ENCODE measurements at places on chromosomes 5 and 9.

DNA sequence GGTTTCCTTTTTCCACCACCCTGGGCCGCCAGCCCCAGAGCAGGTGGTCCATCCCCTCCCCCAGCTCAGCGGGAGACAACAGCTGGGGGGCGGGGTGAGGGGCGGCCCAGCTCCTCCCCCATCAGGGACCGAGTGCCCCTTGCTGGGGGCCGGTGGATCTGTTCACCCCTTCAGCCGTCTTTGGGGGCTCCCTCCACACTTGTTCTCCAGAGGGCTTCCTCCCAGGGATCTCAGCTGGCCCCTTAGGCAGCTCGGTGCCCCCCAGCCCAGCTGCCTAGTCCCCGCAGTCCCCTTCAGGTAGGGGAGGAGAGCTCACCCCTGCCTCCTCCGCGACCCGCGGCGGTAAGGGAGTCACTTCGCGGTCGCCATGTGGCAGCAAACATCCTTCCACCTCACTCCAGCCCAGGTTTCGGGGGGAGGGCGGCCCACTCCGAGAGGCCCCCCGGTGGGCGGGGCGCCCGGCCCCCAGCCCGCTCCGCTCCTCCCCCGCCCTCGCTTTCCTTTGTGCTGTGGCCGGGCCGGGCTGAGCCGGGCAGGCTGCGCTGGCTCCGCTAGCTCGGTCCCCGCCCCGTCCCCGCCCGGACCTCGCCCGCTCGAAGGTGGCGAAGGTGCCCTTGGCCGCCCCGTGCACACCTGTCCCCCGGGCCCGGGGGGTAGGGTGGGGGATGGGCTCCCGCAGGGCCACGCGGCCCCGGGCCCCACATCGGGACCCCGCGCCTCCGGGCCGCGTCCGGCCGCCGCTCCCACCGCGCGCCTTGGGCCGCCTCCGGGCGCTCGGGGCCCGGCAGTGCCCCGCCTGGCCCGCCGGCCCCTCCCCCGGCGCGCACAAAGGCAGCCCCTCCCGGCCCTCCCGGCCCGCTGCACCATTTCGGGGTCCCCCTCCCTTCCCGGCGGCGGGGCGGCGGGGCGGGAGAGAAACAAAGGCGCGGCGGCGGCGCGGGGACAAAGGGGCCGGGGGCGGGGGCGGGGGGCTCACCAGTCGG is 683 bp downstream of the DBN1 start:
- no peak for DNase-seq

DNA sequence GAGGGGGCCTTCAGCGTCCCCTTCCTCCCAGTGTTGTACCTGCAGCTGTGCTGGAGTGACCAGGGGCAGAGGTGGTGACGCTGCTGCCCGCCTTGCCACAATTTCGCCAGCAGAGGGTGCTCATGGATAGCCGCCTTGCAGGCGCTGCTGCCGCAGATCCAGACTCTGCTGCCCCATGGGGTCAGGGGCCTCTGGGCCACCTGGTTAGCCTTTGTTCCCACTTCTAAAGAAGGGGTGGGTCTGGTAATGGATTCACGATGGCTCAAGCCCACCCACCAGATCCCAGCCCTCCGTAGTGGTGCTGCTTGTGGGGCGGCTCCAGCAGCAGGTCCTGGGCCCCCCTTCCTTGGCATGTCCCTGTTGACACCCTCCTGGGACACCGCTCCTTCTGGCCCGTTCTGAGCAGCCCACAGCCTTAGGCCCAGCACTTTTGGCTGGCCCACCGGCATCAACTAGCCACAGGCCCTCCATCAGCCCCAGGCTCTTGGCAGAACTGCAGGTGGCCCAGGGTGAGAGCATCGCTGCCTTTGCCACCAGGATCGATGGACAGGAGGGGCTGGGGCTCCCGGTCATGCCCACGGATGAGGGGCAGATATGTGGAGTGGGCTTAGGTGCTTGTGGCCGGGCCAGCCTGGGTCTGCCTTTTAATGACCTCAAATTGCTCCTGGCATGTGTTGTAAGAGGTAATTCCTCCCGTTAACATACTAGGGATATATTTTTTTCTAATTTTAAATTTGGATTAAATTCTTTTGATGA is 57.2 kb downstream of the COL5A1 start:
- DNase-seq = no peak

GRCh38 chr5:61328791-61329549 is 3.1 kb upstream of the ZSWIM6 start:
- DNase-seq = no peak

GRCh38 chr9:109475526-109475925 is 22.6 kb downstream of the PTPN3 start:
- no peak for DNase-seq

- no peak for DNase-seq
These were observed 6.5 kb downstream of the LRRC26 start for GRCh38 chr9:137163365-137163715.

GRCh38 chr5:180155365-180155926 is 53.6 kb downstream of the RASGEF1C start:
- no peak for DNase-seq

GRCh38 chr5:149707097-149707496 is 23.0 kb upstream of the PPARGC1B start:
- no peak for DNase-seq

GRCh38 chr5:32710550-32711361 is at the start of gene NPR3:
NPR3 (plus strand) TSS chr5:32711321; CDS start chr5:32711777, 456 bp downstream.
- DNase-seq = no peak

- no peak for DNase-seq
These were observed 49.1 kb upstream of the CLK4 start for GRCh38 chr5:178675922-178676321.

DNA sequence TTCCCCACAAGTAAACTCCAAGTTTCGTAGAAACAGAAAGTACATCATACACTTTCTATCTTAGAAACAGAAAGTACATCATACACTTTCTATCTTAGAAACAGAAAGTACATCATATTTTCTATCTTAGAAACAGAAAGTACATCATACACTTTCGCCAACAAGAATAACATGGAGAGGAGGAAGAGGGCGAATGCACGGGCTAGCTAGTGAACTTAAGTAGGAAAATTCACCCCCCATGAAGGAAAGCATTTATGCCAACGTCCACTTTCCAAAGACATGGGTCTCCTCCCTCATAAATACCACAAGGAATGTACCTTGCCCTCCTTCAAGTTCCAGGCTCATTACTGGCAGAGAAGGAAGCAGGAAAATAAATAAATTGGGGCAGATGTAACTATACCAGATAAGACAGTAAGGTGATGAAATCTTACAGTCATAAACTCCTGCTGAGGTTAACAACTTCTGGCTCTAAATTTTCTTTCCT is 64.7 kb downstream of the FRMD3 start:
- no peak for DNase-seq

GRCh38 chr5:96243862-96244261 is 189.2 kb downstream of the PCSK1 start:
- no peak for DNase-seq

- no peak for DNase-seq
These were observed 1043.2 kb downstream of the CDH18 start for GRCh38 chr5:18944771-18945170.

DNA sequence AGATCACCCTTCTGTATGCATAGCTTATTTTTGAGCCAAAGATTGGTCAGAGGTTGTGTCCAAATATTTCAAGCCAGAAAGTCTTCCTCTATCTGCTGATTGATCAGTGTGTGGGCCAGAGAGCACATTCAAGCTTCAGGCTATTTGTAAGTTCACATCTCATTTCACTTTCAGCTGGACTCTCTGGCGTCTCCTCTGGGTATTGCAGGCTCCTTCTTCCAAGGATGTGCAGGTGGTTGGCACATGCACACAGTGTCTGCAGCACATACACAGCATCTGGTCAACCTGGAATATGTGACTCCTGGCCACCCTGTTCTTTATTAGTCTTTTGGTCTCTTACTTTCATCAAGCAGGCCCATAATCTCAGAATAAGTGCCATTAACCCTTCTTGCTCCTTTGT is 516.1 kb downstream of the ANXA1 start:
- no peak for DNase-seq

- no peak for DNase-seq
These were observed 16.8 kb downstream of the MACROH2A1 start for GRCh38 chr5:135382106-135382790.

DNA sequence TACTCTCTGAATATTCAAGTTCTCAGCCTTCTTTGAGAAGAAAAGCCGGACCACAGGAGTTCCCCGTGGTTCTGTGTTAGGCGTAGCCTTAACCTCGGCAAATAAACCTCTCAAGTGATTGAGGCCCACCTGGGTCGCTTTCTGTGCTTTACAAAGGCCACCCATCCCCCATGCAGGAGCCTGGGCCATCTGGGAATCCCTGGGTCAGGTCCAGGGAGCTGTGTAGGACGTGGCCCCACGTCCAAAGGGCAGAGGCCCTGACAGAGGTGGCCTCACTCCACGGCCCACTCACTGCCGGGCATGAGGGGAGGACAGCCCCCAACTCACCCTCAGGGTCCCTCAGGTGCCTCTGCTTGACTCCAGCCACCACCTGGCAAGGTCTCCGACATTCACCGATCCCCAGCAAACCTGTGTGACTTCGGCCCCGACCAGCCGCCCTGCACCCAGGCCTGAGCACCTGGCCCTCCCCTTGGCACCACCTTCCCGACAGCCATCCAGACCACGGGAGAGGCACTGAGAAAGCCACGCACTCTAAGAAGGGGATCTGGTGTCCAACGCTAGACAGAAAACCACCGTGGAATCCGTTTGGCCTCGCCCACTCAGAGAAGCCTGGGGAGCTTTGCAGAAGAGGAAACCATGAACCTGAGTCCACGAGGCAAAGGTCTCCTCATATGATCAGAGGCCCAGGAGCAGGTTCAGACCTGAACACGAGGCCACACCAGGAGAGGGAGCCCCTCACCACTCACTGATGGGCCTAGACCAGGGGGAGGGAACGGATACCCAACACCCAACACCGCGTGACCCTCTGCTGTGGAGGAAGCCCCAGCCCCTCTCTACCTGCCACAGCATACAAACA is 4.5 kb downstream of the SLC12A7 start:
- DNase-seq = no peak

- DNase-seq = no peak
These were observed 1.7 kb upstream of the ZSWIM6 start for GRCh38 chr5:61330341-61330844.

GRCh38 chr5:173733425-173733824 is 117.0 kb upstream of the BOD1 start:
- no peak for DNase-seq

GRCh38 chr5:152551061-152551460 is 146.0 kb upstream of the NMUR2 start:
- no peak for DNase-seq

- no peak for DNase-seq
These were observed 12.5 kb upstream of the PTGER4 start for GRCh38 chr5:40667161-40667663.

GRCh38 chr9:105284463-105284862 is 40.0 kb downstream of the SLC44A1 start:
- DNase-seq = no peak

GRCh38 chr9:132945186-132946130 is 1.0 kb upstream of the TSC1 start:
- no peak for DNase-seq

- no peak for DNase-seq
These were observed 361.9 kb downstream of the ARHGEF28 start for GRCh38 chr5:73987915-73988314.

GRCh38 chr9:7211657-7212056 is 453.9 kb downstream of the KDM4C start:
- DNase-seq = no peak

DNA sequence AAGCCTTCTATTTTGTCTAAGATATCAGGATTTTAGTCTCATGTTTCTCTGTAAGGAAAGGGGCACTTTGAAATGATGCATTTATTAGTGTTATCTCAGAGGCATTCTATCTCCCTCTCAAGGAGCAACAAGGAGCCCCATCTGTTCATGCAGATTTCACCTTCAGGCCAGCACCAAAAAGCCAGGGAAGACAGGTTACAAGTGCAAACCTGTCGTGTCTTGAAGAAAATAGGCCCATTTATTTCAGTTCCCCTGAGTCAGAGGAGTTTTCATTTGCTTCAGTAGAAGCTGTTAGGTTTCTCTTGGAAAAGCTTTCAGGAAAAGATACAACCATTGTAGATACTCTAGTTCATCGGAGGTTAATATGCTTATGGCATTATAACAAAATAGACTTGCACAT is 97.2 kb downstream of the SPOCK1 start:
- DNase-seq = no peak

DNA sequence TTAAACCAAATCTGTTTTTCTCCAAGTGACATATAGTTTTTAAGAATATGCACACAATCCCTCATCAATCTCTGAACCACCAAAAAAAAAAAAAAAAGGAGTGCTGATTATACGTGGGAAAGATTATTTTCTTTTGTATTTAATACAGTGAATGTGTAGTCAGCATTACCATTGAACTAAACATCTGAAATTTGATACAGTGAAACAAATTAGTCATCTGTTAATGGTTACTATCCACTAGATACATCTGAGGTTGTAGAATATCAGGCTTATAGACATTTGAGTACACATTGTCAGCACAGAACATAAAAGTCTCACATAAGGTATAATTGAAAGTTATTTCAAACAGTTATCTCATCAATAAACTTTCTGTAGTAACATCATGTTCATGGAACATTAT is 87.0 kb downstream of the SLF1 start:
- DNase-seq = no peak

GRCh38 chr5:85096421-85096820 is 711.7 kb upstream of the EDIL3 start:
- no peak for DNase-seq

- no peak for DNase-seq
These were observed 104.2 kb upstream of the RASEF start for GRCh38 chr9:83167126-83167525.

- no peak for DNase-seq
These were observed 3.0 kb downstream of the KIF12 start for GRCh38 chr9:114096041-114096511.

DNA sequence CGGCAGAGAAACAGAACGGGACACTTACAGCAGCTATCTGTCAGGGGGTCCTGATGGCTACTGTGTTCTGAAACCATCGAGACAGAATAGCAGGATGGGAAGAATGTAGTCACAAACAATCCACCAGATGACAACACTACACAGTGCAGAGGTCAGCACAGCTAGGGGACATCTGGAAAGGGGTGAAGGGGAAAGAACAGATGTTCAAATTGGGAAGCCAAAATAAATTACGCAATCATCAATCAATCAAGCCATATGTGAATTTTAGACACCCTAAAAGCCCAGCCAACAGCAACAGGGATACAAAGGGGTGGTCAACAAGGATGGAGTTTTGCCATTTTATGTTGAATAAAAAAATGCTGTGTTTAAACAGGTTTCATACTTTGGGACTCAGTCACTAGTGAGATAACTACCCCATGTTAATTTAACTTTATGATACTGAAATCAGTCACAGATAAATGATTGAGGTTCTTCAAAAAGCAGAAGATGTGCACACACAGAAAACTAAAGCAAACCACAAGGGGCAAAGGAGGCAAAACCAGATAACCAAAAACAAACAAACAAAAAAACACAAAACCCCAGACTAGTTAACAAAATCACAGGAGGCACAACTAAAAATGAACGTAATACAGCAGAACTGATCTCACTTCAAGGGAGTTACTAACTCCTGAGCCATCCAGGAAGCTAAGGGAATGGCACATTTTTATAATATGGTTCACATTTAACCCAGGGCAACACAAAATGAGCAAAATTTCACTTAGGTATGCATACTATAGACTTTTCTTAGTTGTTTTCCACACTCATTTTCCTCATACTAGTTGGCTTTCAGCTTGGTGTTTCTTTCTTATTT is 65.9 kb downstream of the HABP4 start:
- no peak for DNase-seq

Data from NCI-H187 treated with DMSO at 0.1 percent for 48 hours (cell line).